ENCODE measurements at places on chromosomes 11 and 22.

GRCh38 chr11:44817207-44817949, 90.6 kb downstream of the TSPAN18 start:
- no peak for DNase-seq

- DNase-seq = peak; percentile 90
Observed at GRCh38 chr22:31173386-31174145, 13.6 kb downstream of the RNF185 start.

DNA sequence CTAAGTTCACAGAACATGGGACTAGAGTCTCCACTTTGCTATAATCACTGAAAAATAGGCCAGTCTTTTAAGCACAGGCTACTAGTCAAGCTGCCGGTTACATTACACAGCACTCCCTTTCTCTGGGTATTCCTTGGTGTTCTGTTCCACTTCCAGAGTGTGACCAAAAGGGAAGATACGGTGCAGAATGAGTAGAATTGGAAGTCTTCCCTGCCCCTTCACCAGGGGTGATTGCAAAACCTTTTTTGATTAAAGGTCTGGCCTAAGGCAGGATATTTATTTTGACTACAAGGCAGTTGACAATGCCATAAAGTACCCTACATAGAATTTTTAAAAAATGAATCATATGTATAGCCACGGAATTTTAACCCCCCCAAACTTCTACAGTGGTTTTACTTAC, 59.6 kb upstream of the ADORA2A start:
- peak; percentile 61 for DNase-seq

- DNase-seq = peak; percentile 82
Observed at GRCh38 chr11:128804481-128804880, 62.6 kb downstream of the KCNJ1 start.

DNA sequence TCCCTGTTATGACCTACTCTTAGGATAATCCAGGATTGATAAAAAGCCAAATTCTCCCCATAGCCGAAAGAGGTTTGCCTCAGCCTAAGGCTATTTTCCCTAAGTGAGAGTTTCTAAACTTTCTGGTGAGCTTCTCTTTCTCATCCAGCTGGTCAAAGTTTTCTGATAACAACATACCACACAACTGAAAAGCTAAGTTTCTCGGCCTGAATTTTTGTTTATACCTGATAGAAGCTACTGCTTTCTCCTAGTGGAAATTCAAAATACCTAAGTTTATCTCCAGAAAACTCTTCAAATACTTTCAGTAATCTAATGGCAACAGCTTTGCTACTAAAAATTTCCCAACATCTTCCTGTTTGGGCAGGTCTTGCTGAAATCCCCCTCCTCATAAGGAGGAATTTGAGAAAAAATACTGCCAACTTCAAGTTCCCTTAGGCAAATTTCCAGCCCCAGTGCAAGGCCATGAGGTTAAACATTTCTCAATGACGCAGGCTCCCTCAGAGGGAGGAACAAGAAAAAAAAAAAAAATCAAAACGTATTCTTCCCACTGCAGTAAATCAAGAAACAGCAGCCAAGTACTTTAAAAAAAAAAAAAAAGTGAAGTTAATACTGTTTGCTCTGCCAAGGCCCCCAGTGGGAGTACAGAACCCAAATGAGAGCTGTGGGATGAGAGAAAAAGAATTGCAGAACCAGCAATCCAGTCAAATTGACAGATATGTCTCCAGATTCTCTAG, 127.0 kb downstream of the MRTFA start:
- DNase-seq = peak; percentile 92

Data from fibroblast of skin of right biceps (primary cell).